ENCODE measurements at places on chromosomes 1 and 21. TPM values are rescaled to one million over a fixed set of nuclear protein-coding genes. Genes with fewer than 3 reads are reported as not detected.

GRCh38 chr1:175802407-175803123 lies 59.2 kb upstream of the TNR start:
- H3K4me1 ChIP-seq = no peaks in the 10 kb centered on the region
- peaks cover 12% of the 10 kb centered on the region for H3K27me3 ChIP-seq
- H3K27ac ChIP-seq = no peak overlapping the region
- no peak for DNase-seq
- no peak overlapping the region for H3K4me3 ChIP-seq

DNA sequence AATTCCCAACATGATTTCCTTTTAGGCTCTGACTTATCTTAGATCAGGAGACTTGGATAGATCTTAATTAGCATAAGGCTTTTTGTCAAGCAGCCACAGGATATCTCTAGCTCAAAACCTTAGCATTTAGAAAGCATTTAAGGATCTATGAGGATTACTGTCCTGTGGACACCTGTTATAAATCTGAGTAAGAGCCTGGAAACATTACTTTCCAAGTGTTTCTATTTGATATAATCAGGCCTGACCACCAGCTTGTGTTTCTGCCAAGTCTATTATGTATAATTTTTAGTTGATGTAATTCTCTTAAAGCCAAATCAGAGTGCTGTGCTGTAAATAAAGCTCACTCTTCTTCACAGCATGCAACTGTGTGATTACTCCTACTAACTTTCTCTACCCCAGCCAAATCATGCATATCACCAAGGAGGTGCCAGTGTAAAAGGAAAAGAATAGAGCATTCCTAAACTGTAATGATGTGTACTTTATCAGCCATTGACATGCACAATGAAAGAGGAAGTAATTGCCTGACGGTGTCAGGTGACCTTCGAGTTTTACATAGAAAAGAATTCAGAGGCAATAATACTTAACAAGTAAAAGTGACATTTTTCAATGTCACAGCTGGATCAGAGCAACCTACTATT lies 309.9 kb upstream of the PRMT6 start:
- peaks cover 5% of the 10 kb centered on the region for H3K36me3 ChIP-seq
- no peaks in the 10 kb centered on the region for H3K4me1 ChIP-seq
- DNase-seq = no peak
- no peaks in the 10 kb centered on the region for H3K27me3 ChIP-seq

DNA sequence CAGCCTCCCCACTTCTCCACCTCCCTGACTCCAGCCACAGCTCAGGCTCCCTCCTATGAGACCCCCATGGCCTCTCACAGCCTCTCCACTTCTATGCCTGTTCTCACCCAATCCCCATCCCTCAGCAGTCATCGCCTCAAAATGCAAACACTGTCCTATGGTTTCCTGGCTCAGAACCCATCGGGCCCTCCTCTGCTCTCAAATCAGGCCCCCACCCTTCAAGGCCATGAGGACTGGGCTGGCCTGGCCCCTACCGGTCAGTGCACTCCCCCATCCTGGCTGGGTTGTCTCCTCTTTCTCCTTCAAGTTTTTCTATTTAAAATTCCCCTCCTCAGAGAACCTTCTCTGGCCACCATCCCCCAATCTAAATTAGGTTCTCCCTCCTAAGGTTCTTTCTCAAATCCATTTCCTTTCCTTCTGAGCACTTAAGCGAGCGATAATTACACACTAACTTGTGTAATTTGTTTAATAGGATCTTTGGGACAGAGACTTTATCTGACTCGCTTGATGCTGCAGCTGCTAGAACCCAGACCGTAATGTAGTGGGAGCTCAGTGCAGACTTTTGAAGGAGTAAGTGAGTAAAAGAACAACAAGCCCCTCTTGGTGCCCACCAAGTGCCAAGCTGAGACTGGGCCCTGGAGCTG lies 347.2 kb downstream of the MATN1 start:
- H3K27ac ChIP-seq = no peak overlapping the region
- H3K27me3 ChIP-seq = peaks cover 6% of the 10 kb centered on the region
- no peaks in the 10 kb centered on the region for H3K4me1 ChIP-seq
- DNase-seq = no peak
- no peaks in the 10 kb centered on the region for H3K36me3 ChIP-seq

- H3K27ac ChIP-seq = no peak overlapping the region
- DNase-seq = no peak
- H3K4me1 ChIP-seq = no peaks in the 10 kb centered on the region
- H3K36me3 ChIP-seq = no peaks in the 10 kb centered on the region
- H3K27me3 ChIP-seq = no peaks in the 10 kb centered on the region
These were observed 156.3 kb downstream of the TM2D1 start for GRCh38 chr1:61568460-61569302.

GRCh38 chr1:26724926-26725325 lies 29.1 kb downstream of the ARID1A start:
- H3K4me3 ChIP-seq = peak overlapping the region; percentile 79
- H3K27ac ChIP-seq = peak overlapping the region; percentile 73
- DNase-seq = no peak
- no peaks in the 10 kb centered on the region for H3K27me3 ChIP-seq
- peaks cover 82% of the 10 kb centered on the region for H3K4me1 ChIP-seq

- H3K4me3 ChIP-seq = no peak overlapping the region
- no peak for DNase-seq
- no peaks in the 10 kb centered on the region for H3K27me3 ChIP-seq
These were observed 209.5 kb downstream of the APP start for GRCh38 chr21:25961042-25961441.

- H3K4me3 ChIP-seq = peak overlapping the region; percentile 66
- no peaks in the 10 kb centered on the region for H3K27me3 ChIP-seq
- H3K27ac ChIP-seq = peak overlapping the region; percentile 80
- DNase-seq = peak; percentile 79
These were observed 9.3 kb downstream of the MAP3K6 start for GRCh38 chr1:27357281-27358037.

GRCh38 chr21:19256934-19257660 lies 853.5 kb upstream of the TMPRSS15 start:
- H3K27ac ChIP-seq = no peak overlapping the region
- H3K27me3 ChIP-seq = no peaks in the 10 kb centered on the region
- no peak for DNase-seq
- no peak overlapping the region for H3K4me3 ChIP-seq

DNA sequence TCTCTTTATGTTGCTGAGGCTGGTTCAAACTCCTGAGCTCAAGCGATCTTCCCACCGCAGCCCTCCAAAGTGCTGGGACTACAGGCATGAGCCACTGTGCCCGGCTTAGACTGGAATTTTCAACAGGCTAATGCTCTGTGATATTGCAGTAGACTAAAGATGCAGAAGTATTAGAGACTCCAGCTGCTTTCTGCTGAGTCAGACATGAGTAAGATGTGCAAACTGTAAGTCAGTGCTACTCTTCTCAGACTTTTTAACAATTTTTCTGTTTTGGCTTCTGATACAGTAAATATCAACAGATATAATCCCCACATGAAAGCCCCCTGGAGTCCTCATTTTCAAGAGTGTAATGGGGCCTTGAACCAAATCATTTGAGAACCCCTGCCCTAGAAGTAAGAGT lies 29.3 kb upstream of the NLRP3 start:
- no peak for DNase-seq
- no peak overlapping the region for H3K27ac ChIP-seq
- no peaks in the 10 kb centered on the region for H3K36me3 ChIP-seq

DNA sequence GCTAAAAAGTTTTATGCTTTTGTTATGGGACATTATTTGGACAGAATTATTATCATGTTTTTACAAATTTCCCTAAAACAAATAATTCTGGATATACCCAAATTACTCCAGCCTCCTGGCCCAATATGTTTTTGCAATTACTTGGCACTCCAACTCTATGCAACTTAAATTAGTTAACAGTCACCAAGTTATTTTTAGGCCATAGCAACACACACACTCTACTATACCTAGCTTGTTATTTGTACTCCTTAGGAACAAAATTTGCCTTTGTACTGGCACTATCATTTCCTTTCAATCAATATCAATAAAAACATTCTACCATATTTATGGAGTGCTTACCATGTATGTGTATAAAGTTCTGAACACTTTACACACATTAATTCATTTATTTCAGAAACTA lies 7.7 kb downstream of the DUSP10 start:
- peak overlapping the region; percentile 2 for H3K27ac ChIP-seq
- no peak for DNase-seq
- peaks cover 54% of the 10 kb centered on the region for H3K36me3 ChIP-seq

- no peaks in the 10 kb centered on the region for H3K36me3 ChIP-seq
- H3K4me3 ChIP-seq = no peak overlapping the region
- H3K27ac ChIP-seq = no peak overlapping the region
These were observed 5.8 kb upstream of the ATP1B1 start for GRCh38 chr1:169100651-169101088.

GRCh38 chr1:94989911-94990473 lies 63.1 kb upstream of the CNN3 start:
- H3K4me1 ChIP-seq = no peaks in the 10 kb centered on the region
- DNase-seq = no peak
- H3K27me3 ChIP-seq = no peaks in the 10 kb centered on the region
- no peak overlapping the region for H3K4me3 ChIP-seq
- no peak overlapping the region for H3K27ac ChIP-seq

GRCh38 chr1:44244986-44245385 lies 31.7 kb downstream of the DMAP1 start:
- no peaks in the 10 kb centered on the region for H3K4me1 ChIP-seq
- H3K27ac ChIP-seq = no peak overlapping the region
- DNase-seq = no peak
- no peak overlapping the region for H3K4me3 ChIP-seq

DNA sequence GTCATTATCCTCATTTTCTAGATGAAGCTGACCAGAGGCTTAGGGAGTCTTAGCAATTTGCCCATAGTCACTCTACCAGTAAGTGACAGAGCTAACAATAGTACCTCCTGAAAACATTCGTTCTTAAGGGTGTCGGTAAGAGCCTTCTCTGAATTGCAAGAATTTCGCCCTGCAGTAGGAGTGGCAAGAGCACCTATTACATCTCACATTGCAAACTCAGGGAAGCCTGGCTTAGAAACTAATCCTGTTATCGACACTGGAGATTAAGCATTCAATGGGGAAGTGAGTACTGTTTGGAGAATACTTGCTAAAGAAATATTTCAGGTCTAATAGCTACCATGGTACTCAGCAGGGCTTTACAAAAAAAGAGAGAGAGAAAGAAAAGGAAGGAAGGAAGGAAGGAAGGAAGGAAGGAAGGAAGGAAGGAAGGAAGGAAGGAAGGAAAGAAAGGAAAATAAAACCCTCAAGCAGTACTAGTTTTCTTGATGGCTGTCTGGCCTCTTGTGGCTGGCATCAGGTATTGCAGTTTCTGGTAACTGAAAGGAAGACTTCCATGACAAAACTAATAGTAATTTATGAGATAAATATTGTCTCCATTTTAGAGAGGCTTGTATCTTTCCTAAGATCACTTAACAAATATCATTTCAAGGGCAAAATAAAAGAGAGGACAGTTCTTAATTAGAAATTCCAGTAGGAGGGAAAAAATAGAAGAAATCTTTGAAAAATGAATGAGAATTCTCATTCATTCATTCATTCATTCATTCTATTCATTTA lies 10.4 kb downstream of the C1orf226 start:
- no peaks in the 10 kb centered on the region for H3K36me3 ChIP-seq
- no peak for DNase-seq
- peaks cover 49% of the 10 kb centered on the region for H3K4me1 ChIP-seq

DNA sequence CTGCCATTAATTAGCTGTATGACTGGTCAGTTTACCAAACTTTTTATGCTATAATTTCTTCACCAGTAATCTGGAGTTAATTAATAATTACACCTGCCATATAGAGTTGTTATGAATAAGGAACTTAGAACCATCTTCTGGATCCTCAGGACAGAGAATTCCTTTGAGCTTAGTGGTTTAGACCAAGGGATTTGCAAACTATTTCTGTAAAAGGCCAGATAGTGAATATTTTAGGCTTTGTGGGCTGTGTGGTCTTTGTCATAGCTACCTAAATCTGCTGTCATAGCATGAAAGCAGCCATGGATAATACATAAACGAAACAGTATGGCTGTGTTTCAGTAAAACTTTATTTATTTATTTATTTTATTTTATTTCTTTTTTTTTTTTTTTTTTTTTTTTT lies 9.0 kb downstream of the TIMM17A start:
- no peaks in the 10 kb centered on the region for H3K27me3 ChIP-seq
- no peaks in the 10 kb centered on the region for H3K4me1 ChIP-seq
- H3K4me3 ChIP-seq = no peak overlapping the region
- H3K27ac ChIP-seq = no peak overlapping the region
- DNase-seq = no peak

- no peaks in the 10 kb centered on the region for H3K27me3 ChIP-seq
- H3K4me1 ChIP-seq = peaks cover 7% of the 10 kb centered on the region
- H3K36me3 ChIP-seq = peaks cover 6% of the 10 kb centered on the region
- no peak for DNase-seq
- H3K27ac ChIP-seq = no peak overlapping the region
- no peak overlapping the region for H3K4me3 ChIP-seq
These were observed 9.9 kb downstream of the HCRTR1 start for GRCh38 chr1:31627301-31627929.

DNA sequence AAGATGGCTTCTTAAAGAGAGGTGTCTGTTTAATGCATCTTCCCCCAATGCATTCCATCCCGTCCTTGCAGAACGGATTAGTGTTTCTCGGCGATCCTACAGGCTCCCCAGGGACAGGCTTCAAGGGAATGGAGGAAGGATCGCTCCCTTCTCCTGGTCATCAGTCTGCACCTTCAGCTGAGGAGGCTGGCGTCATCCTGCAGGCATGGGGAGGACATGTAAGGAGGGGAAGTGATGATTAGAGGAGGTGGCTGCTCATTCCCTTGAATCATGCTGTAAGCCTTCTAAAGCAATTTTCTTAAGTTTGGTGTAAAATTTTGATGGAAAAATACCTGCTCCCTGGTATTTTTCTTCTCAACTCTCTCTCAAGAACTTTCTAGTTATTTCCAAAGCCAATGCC lies 603.6 kb downstream of the NPHP4 start:
- no peak for DNase-seq
- no peaks in the 10 kb centered on the region for H3K36me3 ChIP-seq
- H3K27ac ChIP-seq = peak overlapping the region; percentile 46
- H3K4me3 ChIP-seq = peak overlapping the region; percentile 81
- peaks cover 4% of the 10 kb centered on the region for H3K27me3 ChIP-seq

- no peaks in the 10 kb centered on the region for H3K27me3 ChIP-seq
- no peak overlapping the region for H3K4me3 ChIP-seq
- DNase-seq = no peak
- no peak overlapping the region for H3K27ac ChIP-seq
These were observed 390.6 kb downstream of the KCTD3 start for GRCh38 chr1:215957663-215958062.

DNA sequence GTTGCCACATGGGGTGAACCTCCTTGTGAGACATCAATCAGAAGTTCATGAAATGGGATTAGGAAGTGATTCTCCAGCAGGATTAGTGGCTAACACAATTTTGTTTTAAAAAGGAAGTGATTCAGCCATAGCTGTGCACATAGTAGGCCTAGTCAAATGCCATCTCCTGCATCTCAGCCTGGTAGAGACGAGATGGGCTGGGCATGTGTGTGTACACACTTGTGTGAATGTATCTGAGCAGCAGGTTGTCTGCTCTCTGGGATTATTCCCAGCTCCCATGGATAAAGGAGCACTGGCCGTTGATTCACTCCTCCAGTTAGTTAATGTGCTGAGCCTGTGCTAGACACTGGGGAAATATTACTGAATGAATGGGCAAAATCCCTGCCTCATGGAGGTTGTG lies 2.0 kb downstream of the FOXE3 start:
- H3K27ac ChIP-seq = no peak overlapping the region
- H3K4me1 ChIP-seq = peaks cover 9% of the 10 kb centered on the region

The CHODL gene
- total RNA-seq = not detected

The NMNAT2 gene
- not detected for total RNA-seq

The GBP2 gene
- 154 TPM for total RNA-seq

The CNTN2 gene
- total RNA-seq = not detected

The EPHB2 gene
- total RNA-seq = not detected

The TMEM82 gene
- total RNA-seq = not detected

The TTC34 gene
- 0.56 TPM for total RNA-seq

The ZBTB7B gene
- 107 TPM for total RNA-seq

The MRAP gene
- not detected for total RNA-seq

Data from natural killer cell treated with Interleukin-12 subunit alpha and Interleukin-12 subunit beta and Interleukin-15 and Interleukin-18, amount 100 ng/mL, for 72 hours (primary cell).